ENCODE measurements at places on chromosomes 1 and 21. TPM values are rescaled to one million over a fixed set of nuclear protein-coding genes. Genes with fewer than 3 reads are reported as not detected.

The FCGR1A gene
- not detected for total RNA-seq

DNA sequence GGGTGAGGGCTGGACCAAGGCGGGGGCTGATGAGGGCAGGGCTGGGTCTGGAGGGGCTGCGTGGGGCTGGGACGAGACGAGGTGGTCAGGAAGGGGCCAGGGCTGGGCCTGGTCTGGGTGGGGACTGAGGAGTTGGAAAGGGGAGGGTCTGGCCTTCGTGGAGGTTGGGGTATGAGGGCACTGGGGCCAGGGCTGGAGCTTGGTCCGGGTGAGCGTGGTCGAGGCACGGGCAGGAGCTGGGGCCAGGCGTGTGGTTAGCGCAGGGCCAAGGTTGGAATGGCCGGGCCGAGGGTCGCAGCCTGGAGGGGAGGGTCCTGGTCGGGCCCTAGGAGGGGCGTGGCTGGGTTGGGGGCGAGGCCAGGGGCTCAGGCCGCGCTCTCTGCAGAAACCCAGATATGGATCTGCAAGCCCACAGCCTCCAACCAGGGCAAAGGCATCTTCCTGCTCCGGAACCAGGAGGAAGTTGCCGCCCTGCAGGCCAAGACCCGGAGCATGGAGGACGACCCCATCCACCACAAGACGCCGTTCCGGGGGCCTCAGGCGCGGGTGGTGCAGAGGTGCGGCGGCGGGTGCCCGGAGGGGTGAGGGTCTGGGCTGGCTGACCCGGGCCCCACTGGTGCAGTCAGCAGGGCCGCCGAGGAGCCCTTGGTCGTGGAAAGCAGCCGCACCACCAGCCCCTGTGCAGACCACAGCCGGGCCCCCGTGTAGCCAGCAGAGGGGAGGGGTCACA, 9.0 kb downstream of the TTLL10 start:
- DNase-seq: no peak

The PTPN14 gene
- total RNA-seq: 45.2 TPM

GRCh38 chr1:97270508-97271307, 549.1 kb downstream of the PTBP2 start:
- DNase-seq: no peak

- no peak for DNase-seq
These were observed 19.3 kb upstream of the ACBD6 start for GRCh38 chr1:180521474-180522212.

The TDRKH gene
- total RNA-seq: 14.1 TPM

GRCh38 chr1:39901714-39902459, at the start of gene MYCL:
Gene MYCL (minus strand): TSS chr1:39901917. CDS start chr1:39901434, 483 bp downstream.
- peak; percentile 73 for DNase-seq

The CHI3L1 gene
- total RNA-seq: 4.8 TPM

GRCh38 chr1:43367026-43367903, 546 bp downstream of the ELOVL1 start:
- DNase-seq: peak; percentile 91

The KIF14 gene
- total RNA-seq: 15.7 TPM

The YIPF1 gene
- total RNA-seq: 15.2 TPM

GRCh38 chr1:231701306-231701705, 74.7 kb downstream of the DISC1 start:
- DNase-seq: no peak

DNA sequence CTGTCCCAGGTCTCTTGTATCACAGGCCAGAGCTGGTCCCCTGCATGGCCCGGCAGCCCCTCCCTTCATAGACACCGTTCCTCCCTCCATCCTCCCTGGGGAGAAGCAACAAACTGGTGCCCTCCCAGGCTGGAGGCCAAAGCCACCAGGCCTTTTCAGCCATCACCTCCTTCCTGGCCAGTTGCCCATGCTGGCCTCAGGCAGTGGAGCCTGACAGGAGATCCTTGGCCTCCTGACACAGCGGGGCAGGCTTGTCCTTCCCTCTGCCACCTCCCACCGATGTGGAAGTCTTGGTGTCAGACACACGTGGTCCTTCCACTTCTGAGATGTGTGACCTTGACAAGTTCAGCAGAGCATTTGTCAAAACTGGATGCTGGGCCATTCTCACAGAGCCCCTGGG, 206.0 kb downstream of the HIVEP3 start:
- DNase-seq: no peak

Data from MG63 (cell line).